ENCODE measurements at places on chromosomes 1 and 21.

- DNase-seq, result no peak
Observed at GRCh38 chr1:171645553-171646248, 6.8 kb downstream of the MYOC start.

- no peak for DNase-seq
Observed at GRCh38 chr1:194431121-194431520, 1244.7 kb upstream of the B3GALT2 start.

DNA sequence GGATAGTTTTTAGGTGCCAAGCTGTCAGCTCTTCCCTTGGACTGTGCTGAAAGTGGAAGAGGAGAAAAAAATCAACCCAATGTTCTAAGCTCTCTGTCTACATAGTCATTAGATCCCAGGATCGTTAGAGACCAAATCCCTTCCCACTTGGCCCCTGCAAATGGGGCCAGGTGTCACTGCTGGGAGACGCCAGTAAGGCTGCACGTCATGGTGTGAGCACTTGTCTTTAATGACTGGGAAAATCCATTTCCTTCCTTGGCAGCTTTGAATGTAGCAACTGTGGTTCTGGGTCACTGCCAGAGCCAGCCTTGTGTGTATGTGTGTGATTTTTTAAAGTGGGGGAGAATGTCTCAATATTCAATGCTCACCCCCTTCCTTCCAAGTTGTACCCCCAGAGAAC is 59.9 kb downstream of the MAN1C1 start:
- DNase-seq, result no peak

- DNase-seq, result no peak
Observed at GRCh38 chr1:158999316-159000069, 10.2 kb upstream of the IFI16 start.

DNA sequence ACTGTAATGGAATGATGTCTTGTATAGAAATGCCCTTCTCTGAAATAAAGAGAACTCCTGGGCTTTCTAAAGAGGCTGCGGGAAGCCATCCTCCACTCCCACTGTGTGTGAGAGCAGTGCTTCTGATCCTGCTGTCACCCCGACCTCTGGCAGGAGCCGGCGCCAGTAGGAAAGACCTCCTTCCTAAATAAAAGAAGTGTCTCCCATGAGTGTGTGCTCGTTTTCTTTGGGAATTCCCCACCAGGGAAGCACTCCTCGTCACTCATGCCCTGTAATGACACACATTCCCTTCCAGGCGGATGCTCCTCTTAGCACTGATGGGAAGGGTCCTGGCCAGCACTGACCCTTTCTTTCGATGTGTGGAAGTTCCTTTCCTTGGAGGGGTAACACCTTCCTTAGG is 20.1 kb downstream of the AGT start:
- DNase-seq, result no peak

DNA sequence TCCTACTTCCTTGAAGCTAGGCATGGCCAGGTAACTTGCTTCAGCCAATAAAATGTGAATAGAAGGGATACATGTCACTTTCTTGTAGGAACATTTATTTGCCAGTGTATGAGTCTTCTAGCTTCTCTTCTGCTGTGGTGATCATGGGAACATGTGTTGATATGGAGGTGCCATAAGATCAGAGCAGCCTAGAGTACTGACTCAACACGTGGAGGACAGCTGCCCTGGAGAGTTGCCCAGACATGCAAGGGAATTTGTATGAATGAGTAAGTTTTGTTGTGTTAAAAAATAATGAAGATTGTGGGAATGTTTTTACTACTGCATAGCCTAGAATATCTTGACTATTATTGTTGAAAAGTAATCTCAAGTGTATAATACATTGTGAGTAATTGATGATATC is 502.3 kb downstream of the NUF2 start:
- DNase-seq, result no peak

GRCh38 chr1:27968692-27969091 is 8.9 kb downstream of the XKR8 start:
- DNase-seq, result no peak

DNA sequence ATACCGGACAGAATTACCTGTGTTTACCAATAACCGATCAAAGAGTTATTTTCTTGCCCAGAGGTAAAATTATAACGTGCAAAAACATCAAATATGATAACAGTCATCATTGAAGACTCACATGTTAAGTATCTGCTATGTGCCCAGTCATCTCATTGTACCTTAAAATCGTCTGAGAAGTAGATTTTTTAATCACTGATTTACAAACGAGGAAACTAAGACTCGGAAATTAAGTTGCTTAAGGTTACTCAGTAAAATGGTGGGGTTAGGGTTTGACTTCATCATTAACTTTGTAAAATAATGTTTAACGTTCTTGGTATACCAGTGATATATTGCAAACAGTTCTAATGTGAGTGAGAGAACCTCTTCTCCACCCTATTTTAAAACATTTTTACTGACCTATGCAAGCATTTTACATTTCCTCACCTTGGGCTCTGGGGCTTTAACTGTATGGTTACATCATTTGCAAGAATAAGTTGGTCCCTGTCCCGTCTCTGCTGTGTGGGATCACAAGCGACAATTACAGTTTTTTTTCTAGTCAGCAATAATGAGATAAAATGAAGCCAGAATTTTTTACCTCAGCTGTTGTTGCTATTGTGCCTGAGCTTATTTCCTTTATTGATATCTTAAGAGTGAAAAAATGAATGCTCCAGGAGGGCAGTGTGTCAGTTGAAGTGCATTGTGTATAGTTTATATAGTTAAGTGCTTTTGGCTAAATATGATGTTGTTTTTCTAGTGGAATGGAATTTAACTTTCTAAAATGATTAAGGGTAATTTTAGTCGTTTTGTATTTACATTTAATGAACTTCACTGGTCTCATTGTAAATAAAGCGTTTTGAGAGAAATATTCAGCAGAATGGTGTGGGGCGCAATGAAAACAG is 2.7 kb downstream of the RPRD2 start:
- DNase-seq, result no peak

GRCh38 chr1:159821171-159821867 is 5.4 kb upstream of the SLAMF8 start:
- no peak for DNase-seq
